Cardiac fibroblast (primary cell): ENCODE measurements at places on chromosomes 11 and 22.

- peak; percentile 68 for DNase-seq
Measured at GRCh38 chr11:96339706-96340554, 3.1 kb downstream of the MAML2 start.

- DNase-seq: no peak
Measured at GRCh38 chr22:42716221-42716620, 4.4 kb downstream of the A4GALT start.

DNA sequence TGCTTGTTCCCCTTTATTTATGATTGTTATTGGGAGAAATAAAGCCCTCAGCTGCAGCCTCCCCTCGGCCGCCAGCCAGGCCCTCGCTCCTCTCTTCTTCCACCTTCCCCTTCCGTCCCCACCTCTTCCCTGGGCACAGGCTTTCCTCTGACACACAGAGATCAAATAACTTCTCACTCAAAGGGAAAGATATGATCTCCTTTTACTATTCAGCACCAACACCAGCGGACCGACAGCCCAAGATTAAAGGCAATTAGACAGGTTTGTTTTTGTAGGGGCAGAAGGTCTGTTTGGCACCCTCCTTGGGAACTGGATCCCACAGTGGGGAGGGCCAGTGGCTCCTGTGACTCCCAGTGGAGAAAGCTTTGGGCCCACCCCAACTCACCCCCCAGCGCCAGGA lies 23.0 kb downstream of the NECTIN1 start:
- DNase-seq: no peak

- no peak for DNase-seq
Measured at GRCh38 chr11:83764643-83765042, 478.5 kb upstream of the CCDC90B start.

DNA sequence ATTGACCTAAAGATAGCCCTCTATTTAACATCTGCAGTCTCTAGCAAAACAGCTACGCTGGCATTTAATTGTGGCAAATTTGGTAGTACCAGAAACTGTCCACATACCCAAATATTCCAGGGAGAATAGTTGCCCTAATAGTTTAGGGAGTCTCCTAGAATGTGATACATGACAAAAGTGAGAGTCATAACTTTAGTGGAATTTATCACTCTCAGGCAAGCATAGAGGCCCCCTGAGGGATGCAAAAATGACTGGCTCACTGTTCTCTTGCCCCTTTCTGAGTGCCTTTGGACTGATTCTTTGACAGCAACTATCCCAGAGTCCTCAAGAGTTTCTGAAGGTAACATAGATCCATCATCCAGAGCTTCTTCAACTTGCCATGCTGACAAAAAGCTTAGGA lies 2.3 kb upstream of the OR51B4 start:
- DNase-seq: no peak

GRCh38 chr11:123218451-123218850 lies 23.4 kb upstream of the CLMP start:
- DNase-seq: peak; percentile 44

GRCh38 chr11:123505546-123506299 lies 75.7 kb downstream of the GRAMD1B start:
- DNase-seq: no peak

DNA sequence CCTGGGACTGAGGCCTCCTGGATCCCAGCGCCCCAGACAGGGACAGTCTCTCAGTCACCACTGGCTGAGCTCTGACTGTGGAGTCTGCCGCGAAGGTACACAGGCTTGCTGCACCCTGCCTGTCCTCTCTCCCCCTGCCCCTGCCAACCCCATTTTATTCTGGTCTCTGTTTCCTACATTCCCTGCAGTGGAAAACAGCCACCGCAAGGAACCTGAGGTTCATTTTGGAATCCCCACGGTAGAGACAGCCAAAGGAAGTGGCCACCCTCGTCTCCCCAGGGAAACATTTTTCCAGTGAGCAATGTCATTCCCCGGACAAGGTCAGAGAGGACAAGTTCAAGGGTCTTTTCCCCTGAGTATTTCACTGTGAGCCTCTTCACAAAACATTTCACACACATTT lies 56.6 kb downstream of the FBXO7 start:
- DNase-seq: no peak

GRCh38 chr11:125376117-125376516 lies 119.9 kb downstream of the FEZ1 start:
- DNase-seq: peak; percentile 47

- no peak for DNase-seq
Measured at GRCh38 chr11:32899438-32899837, 6.8 kb downstream of the QSER1 start.

- peak; percentile 30 for DNase-seq
Measured at GRCh38 chr11:16737818-16738192, 642 bp upstream of the C11orf58 start.

- peak; percentile 35 for DNase-seq
Measured at GRCh38 chr22:20867179-20868024, 8.6 kb downstream of the SNAP29 start.

- DNase-seq: no peak
Measured at GRCh38 chr11:116199182-116199581, 573.6 kb downstream of the BUD13 start.

DNA sequence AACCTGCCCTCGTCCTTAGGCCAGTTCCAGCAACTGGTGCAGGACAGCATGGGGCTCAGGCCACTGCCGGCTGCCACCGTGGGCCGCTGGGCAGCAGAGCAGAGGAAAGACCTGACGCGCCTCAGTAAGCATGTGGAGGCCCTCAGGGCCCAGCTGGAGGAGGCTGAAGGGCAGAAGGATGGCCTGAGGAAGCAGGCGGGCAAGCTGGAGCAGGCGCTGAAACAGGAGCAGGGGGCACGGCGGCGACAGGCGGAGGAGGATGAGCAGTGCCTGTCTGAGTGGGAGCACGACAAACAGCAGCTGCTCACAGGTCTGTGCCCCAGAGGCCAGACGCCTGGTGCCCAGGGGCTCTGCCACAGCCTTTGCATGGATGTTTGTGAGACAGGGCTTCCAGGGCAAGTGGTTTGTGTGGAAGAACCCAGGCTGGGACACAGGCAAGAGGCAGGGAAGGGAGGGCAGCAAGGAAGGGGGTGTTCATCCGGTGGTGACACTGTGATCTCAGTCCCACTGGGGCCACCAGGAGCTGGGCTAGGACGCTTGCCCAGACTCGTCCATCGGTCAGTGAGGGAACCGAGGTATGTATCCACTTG lies 13.9 kb downstream of the CCDC157 start:
- DNase-seq: no peak

GRCh38 chr11:94543695-94544645 lies at the start of gene FUT4:
Gene FUT4 (plus strand): TSS chr11:94543921. CDS start chr11:94544134, 213 bp downstream.
- peak; percentile 81 for DNase-seq

DNA sequence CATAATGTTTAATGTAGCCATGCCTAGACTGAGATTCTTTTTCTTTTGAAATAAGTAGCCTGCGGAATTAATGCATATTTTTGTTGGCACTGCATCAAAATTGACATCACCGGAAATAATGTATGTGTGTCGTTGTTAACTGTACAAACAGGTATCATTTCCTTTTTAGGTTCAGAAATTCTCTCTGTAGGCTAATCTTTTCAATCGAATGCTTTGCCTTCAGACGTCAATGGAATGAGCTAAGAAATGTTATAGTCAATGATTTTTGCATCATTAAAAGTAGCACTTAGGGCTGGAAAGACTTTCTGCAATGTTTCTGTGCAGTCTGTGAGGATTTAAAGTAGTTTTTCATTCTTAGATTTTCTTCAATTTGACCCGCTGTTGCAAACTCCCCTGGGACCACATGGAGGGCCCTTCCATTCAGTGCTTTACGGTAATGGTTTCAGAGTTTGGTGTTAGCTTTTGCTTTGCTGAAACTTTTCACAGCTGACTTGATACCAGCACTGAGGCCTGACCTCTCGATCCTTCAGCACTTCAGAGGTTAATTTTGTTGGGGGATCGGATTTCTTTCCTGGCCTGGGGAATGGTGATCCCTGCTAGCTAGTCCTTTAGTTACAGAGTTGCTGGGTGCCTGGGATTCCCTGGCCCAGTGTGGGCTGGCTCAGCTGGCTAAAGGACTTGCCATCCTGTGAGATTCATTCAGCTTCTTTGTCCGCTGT lies 137.8 kb downstream of the DBX1 start:
- peak; percentile 62 for DNase-seq

GRCh38 chr11:102476812-102477211 lies 24.2 kb upstream of the TMEM123 start:
- DNase-seq: peak; percentile 34

GRCh38 chr11:2929950-2930703 lies 907 bp upstream of the PHLDA2 start:
- DNase-seq: peak; percentile 39

DNA sequence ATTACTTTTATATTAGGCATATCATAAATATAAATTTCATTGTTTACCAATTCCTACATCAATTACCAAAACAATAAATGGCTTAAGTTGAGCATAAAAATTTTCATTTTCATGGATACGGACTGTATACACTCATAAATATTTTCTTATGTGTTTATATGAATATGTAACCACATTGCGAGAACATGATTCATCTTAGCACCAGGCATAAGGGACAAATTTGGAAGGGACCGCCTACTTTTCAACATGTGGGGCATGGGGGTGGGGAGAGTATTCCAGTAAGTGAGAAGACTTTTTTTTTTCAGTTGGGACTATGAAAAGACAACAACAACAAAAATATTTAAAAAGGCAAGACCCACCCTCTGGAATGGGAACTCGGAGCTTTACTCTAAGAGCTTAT lies 296.1 kb downstream of the RAB38 start:
- peak; percentile 26 for DNase-seq

- DNase-seq: no peak
Measured at GRCh38 chr22:41383085-41383484, 1.3 kb downstream of the TEF start.

DNA sequence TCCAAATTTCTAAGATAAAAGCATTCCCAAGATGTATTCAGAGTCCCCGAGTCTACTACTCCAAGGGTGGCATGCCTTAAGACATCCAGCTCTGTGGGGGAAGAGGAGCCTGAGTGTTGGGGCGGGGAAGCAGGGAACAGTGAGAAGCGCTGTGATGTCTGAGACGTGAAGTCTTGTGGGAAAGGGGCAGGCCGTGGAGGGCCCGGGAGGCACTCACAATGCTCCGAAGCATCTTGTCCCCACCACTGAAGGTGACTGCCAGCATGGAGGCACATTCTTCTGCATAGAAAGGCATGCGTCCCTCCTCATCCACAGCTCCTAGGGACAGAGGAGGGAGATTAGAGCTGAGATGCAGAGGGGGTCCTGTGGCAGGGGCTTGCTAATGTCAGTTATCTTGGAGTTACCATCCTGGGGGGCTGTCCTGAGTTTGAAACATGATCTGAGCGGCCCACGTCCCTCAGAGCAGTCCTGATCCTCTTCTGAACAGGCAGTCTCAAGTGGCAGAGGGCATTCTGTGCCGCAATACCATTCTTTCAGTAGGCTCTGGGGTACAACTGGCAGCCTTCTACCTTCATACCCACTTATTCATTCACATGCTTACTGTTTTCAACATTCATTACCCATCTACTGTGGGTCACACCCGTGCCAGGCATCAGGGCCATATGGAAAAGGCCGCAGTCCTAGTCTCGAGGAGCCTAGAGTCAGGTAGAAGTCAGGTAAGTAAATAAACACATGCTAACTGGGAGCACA lies 8.7 kb downstream of the PCSK7 start:
- no peak for DNase-seq

DNA sequence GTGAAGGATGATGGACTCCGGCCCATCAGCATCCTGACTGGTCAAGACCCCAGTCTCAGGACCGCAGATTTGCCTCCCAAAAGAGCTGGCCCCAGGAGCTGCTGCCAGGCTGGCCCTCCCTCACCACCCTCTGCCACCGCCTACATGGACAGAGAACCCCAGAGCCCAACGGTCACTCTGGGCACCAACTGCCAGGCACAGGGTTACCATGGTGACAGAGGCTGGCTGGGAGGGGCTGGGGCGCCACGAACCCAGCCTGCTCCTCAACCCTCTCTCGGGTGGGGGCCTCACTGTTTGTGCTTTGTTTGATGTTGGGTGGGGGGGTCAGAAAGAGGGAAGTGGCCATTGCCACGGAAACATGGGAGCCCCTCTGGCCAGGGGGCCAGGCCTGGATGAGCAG lies 55.8 kb downstream of the ELFN2 start:
- DNase-seq: no peak

GRCh38 chr22:41521126-41521525 lies 23.1 kb downstream of the POLR3H start:
- no peak for DNase-seq

DNA sequence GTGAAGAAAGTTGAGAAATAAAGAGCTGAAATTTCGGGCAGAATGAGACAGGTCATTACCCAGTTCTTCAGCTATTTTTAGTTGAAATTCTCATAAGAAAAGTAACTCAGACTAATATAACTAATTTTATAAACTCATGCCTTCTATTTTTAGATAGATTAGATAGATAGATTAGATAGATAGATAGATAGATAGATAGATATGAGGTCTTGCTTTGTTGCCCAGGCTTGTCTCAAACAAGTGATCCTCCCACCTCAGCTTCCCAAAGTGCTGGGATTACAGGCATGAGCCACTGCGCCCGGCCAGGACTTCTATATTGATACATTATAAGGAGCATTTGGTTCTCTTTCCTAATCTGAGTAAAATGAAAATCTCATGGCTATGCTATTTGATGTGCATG lies 26.9 kb upstream of the OR8G1 start:
- no peak for DNase-seq

GRCh38 chr11:31847761-31848160 lies 36.6 kb upstream of the PAX6 start:
- no peak for DNase-seq

DNA sequence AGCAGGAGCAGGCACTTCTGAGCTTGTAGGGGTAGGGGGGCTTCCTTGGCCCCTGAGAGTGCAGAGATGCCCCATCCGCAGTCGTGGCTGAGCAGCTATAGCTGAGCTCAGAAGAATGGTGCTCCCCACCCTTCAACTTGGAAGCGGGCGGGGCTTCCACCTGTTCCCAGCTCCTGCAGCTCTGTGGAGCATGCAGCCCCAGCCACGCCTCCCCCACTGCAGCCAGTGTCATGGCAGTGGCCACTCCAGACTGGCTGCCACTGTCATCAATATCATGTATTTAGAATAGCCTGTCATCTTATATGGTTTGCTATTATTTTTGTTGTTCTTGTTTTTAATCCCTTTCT lies 213.1 kb downstream of the LRRC4C start:
- no peak for DNase-seq
